Esophagus squamous epithelium (tissue), 5 donors: ENCODE measurements at places on chromosomes 5 and 9.

- DNase-seq, result no peak
Measured at GRCh38 chr9:111993319-111993718, 96.7 kb downstream of the UGCG start.

GRCh38 chr5:111143910-111144309, 51.8 kb downstream of the WDR36 start:
- DNase-seq, result no peak

DNA sequence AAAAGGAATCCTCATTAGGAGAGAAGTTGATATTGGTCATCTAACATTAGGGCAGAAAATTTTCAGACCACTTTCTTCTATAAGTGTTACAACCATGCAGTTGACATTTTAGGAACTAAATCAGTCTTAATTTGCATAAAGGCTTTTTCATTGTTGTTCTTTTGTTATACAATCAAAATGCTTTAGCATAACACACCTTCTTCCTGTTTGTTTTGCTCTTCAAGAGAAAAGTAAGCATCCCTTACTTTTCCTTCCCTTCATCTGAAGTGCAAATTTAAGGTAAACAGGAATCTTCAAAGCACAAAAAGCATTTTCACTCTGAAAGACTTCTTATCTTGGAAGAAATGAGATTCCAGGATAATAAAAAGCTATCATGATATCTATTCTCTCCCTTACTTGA, 273.6 kb downstream of the PTPRD start:
- DNase-seq, result no peak

GRCh38 chr9:93466416-93467061, 13.2 kb upstream of the FAM120AOS start:
- no peak for DNase-seq

DNA sequence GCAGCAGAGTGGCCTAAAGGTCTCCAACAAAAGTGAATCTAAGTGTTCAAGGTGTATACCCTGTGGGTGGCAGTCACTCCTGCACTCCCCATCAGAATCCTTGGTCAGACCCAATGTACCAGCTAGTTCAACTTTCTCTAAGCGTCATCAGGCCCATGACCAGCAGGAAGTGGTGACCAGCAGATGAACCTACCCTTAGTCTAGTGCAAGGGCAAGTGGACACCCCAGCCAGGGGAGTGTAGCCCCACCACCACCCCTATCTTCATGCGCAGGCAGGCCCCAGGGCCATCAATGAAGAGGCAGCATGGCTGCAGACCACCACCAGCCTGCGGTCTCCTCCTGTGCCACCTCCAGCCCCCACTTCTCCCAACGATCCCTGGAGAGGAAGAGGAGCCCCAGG, 213.1 kb downstream of the AGTPBP1 start:
- DNase-seq, result no peak

DNA sequence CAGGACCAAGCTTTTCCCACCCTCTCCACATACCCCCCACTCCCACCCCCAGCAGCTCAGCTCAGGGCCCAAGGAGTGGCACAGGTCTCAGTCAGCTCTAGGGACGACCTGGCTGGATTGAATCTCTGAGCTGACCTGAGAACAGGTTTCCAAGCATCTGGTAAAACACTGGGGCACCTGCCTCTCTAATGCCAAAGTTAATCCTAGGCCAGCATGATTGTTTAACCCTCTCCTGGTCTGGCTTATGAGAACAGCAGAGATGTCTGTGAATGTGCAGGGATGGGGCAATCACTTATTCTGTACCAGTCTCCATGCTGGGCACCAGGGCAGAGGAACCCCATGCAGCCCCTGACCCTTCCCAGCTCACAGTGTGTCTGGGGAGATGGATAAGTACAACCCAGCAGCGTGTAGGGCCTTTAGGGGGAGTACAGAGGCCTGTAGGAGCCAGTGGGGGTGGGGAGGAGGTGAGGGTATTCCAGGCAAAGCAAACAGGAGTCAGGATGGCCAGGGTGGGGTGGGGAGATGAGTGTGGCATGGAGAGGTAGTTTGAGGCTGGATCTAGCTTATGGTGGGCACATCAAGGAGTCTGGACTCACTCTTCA, 678 bp upstream of the KIF12 start:
- DNase-seq, result no peak

- no peak for DNase-seq
Measured at GRCh38 chr5:178319541-178320041, 87.0 kb upstream of the PHYKPL start.

DNA sequence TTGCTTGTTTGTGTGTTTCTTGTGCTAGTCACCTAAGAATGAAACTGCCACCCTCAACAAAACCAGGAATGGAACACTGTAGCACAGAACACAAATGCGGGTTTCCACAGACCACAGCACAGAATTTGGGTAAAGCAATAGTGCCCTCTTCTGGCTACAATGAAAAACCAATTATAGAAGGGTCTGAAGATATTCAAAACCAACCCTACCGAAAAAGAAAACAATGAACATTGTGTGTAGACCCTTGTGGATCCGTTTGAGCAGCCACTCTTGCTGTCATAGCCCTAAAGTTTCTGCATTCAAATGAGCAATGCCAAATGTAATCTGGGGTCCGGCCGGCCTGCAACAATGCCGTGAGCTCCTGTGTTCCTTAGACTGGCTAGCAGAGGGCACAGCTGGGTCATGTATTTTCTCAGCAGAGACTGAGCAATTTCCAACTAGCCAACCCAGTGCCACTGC, 8.3 kb upstream of the ENC1 start:
- no peak for DNase-seq

- no peak for DNase-seq
Measured at GRCh38 chr5:1338506-1339070, 6.3 kb downstream of the CLPTM1L start.

- DNase-seq, result no peak
Measured at GRCh38 chr5:32574540-32575175, 10.7 kb upstream of the SUB1 start.

GRCh38 chr5:124065508-124065907, 553.5 kb downstream of the CSNK1G3 start:
- DNase-seq, result no peak

DNA sequence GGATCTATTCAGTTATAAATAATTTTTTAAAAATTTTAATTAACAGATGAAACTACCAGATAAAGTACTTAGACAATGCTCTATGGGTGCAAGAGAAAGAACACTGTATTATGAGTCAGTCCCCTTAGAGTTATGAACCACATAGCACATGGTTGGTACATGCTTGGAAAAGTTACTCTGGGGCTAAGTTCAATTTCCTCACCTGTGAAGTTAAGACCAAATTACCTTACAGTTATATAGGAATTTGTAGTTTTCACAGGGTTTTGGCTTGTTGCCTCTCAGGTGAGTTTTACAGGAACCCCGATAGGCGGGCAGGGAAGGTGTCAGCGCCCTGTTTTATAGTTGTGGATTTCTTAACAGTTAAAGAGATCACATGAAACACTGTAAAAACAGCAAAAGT, 1.2 kb downstream of the PANK3 start:
- no peak for DNase-seq
